Stimulated activated CD8-positive, alpha-beta memory T cell treated with anti-CD3 and anti-CD28 coated beads, Interleukin-7, amount 100 ng/mL, for 1 hour (primary cell): ENCODE measurements at places on chromosomes 7 and 10.

DNA sequence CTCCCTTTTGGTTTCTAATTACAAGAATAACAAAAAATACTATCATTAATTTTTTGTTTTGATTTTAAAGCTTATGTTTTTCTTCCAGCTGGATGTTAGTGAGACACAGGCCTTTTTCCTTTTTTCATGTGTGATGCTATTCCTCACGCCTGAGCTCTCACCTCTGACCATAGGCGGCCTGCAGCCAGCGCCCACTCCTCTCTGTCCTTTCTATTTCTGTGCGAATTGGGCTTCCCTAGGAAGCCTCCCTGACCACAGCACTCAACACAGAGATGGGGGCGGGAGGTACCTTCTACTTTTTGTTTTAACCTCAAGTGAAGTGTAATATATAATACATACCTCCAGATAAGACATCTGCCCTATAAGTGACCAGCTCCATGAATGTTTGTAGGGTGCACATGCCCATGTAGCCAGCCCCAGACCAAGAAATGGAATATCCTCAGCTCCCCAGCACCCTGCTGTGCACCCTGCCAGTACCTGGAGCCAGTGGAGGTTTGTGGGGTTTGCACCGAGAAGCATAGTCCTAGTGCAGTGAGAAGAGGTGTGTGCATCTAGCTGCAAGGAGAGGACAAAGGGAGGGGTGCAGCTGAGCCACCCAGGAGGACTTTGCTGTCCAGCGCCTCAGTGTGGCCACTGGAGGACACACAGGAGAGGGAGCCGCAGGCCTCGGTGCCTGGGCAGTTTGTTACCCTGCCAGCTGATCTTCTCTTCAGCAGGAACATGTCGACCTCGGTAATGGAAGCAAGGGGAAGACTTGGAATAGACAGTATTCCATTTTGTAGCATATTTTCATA, 38.5 kb downstream of the BNIP3 start:
- no peak for DNase-seq

GRCh38 chr7:2575046-2575732, 16.4 kb downstream of the IQCE start:
- DNase-seq, result no peak

DNA sequence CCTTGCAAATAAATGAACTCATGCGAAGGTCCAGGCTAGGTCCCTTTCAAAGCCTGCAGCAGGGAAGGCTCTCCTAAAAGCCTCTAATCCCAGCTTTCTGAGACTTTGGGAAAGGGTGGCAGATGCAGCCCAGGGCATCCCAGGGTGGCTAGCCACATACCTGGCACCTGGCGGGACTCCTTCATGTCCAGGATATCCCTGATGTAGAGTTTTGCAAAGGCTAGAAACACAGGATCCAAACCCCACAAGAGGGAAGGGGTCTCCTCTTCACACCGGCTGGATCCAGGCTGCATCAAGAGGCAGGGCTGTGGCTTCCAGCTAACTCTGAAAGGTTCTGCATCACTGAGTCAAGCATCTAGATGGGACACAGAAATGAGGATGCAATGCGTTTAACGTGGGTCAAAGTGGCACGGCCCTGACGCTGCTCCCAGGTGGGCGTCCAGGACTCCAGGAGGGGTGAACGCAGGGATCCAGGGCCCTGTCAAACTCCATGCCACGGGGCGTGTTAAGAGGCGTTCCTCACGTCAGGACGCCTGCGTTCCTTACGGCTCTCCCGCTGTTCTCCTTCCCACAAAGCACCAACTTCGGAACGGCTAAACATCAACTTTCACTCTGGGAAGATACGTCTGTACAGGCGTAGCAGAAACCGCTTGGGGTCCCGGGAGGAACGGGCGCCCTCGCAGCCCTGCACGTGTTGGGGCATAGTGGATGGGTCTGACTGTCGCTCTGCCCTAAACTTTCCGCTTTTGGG, 507 bp downstream of the STN1 start:
- DNase-seq, result no peak

DNA sequence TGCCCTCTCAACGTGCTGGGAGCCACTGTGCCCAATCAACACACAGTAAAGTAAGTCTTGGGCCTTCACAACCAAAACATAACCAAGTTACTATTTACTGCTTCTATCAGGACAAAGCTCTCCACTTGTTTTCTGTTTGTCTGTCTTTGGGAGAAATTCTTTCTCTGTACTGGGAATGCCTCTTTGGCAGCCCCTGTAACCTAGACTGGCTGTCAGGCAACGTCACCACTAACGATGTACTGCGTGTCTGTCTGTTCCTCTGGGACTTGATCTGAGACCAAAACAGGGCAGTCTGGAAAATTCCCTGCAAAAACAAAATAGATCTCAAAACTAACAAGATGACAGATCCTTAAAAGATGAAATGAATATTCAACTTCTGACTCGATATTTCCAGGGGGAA, 113.0 kb downstream of the SMURF1 start:
- DNase-seq, result no peak

GRCh38 chr10:13885238-13885990, 298.6 kb downstream of the PRPF18 start:
- DNase-seq, result no peak

DNA sequence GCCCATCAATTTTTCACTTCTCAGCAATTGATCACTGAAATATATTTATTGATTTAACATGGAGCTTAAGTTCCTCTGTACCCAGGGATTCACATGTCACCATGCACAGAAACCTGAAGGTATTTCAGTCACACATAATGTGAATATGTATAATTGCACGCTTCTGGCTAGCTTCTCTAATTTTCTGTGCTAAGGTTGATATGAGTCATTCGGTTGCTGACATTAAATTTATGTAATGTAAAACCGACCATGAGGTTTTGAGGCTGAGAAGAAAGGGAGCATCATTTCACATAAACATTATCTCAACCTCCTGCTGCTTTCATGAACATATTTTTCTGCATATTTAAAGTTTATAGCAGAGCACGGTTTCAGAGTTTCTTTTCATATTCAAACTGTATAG, 381.0 kb upstream of the TPK1 start:
- DNase-seq, result no peak

GRCh38 chr10:120103738-120104560, 211.4 kb downstream of the SEC23IP start:
- no peak for DNase-seq

DNA sequence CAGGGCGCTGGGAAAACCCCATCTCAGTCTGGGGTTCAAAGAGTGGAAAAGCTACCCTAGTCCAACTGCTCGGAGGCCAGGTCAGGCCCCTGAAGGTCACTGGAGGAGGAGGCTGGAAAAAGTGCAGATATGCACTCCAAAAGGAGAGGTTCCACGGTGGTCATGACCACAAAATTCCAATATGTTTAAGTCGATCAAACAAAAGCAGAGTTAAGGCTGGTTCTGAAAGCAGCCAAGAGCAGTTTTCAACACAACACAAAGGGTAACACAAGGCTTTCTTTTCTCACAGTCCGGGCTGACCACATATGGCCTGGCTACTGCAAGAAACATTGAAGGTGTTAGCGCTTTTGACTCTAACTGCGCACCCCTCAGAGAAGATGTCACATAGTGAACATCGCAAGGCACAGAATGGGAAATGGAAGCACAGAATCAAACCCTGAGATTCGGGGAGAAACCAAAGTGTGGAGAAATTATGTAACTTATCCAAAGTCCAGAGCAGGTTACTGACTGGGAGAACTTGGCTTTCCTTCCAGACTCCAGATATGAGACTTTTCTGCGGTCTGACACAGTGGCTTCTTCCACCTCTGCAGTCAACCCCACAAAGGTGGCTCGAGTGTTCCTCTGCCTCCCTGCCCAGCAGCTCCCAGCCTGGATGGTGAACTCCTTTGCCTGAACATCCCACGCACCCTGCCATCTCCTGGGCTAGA, 1.3 kb upstream of the GRB10 start:
- DNase-seq, result no peak

- DNase-seq, result no peak
These were observed 167.3 kb downstream of the CREB5 start for GRCh38 chr7:28579571-28579970.

GRCh38 chr10:62919776-62920175, 103.6 kb upstream of the EGR2 start:
- DNase-seq, result no peak

- DNase-seq, result no peak
These were observed 36.8 kb downstream of the MYOF start for GRCh38 chr10:93445097-93445960.

GRCh38 chr10:109065821-109066220, 857.5 kb downstream of the XPNPEP1 start:
- DNase-seq, result no peak

DNA sequence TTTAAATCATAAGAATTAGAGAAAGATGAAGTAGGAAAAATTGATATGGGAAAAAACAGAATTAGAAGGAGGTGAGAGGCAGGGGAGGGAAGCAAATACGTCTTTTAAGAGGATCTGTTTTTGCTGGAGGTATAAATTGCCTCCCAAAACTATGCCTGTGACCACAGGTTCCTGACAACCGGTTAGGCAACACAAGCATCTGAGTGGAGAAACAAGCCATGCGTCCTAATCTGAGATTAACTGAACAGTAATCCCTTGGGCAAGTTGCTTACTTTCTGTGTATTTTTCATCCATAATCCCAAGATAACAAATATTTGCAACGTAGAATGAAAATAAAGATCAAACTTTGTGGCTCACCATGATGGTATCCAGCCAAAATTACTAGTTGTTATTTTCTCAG, 149.2 kb downstream of the C1GALT1 start:
- DNase-seq, result no peak

- no peak for DNase-seq
These were observed 72.6 kb downstream of the AP3M1 start for GRCh38 chr10:74078037-74078436.

DNA sequence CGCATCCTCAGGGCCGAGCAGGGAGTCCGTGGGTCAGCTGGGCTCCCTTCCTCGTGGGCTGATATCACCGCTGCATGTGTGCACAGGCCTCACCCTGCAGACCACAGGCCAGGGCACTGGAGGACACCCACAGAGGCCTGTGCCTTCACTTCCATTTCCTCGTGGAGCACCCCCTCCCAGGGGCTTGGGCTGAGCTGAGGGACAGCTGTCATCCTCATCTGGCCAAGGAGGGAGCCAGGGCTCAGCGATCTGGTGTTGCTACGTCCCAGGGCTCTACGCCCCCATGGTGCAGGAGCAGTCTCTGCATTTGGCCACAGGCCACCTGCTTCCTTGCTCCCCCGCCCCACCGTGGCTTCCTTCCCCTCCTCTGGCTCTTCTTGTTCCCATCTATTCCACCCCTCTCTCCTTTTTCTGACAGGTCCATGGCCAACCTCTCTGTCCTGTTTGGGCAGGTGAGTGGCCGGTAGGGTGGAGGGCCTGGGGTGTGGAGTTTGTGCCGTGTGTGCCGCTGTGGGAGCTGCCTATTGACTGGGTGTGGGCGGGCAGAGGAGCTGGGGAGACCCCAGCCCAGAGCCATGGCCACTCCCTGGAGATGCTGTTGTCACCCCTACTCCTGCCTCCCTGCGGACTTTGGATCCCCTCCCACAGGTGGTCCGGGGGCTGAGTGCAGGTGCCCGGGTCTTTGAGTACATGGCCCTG, 8.3 kb upstream of the ASIC3 start:
- DNase-seq, result no peak

- DNase-seq, result no peak
These were observed 265.7 kb upstream of the IMMP2L start for GRCh38 chr7:111827863-111828504.

DNA sequence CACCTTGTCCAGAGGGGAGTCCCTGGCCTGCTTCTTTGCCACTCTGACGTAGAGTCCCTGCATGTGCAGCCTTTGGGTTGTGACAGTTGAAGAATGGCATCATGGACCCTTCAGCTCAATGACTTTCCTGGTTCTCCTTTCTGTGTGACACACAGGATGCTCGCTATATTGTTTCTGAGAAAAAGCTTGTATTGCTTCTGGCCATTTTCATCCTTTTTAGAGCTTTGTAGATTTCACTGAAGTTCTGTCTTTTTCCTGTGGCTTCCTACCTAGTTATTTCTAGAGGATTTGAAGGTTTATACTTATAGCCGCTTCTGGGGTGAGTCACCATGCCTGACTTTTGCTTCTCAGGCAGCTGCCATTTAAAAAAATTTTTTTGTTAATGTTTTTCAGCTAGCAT, 27.0 kb downstream of the SND1 start:
- DNase-seq, result no peak

DNA sequence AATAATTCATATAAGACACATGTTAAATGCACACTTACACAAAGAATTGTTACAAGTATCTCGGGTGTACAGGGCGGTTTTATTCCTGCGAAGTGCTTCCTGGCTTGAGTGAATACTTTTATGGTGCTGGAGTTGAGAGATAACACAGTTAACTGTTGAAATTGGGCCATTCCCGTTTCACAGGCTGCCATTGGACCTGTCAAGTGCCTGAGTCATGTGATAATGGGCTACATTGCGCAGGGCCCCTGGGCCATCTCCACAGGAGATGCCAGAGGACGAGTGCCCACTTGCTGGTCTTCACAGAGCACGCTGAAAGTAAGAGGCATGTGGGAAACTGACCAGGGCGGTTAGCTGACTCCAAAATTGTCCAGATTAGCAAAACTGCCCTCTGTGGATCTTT, 4.8 kb downstream of the FBH1 start:
- DNase-seq, result no peak

DNA sequence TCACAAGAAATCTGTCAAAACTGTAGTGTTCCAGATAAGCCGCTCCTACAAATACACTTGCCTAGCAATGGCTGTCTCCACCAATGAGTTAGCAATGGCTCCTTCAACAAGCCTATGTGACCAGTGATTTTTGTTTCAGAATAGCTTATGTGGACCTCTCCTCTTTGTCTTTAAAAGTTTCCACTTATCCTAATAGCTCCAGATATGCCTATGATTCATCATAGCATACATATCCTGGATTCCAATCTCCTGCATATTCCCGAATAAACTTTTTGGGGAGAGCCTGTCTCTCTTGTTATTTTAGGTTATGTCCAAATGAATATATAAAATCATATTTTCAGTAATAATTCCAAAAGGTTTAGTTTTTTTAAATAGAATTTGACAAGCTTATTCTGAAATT, 510.6 kb downstream of the ARL4A start:
- DNase-seq, result no peak

DNA sequence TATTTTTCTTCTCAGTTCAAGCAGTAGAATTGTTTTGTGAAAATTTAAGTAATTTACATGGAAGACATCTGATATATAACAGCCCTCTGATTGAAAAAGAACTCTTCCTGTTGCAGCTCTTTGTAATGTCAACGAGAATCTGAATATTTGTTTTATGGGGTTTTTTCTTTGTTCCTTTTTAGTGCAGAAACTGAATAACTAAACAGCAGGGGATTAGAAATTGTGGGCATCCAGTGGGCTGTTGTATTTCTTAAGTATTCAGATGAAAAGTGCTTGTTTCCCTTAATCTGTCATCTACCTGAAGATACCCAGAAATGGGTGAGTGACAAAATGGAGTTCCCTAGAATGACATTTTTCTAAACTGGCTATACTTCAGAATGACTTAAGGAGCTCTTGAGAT, 7.4 kb downstream of the ARL4A start:
- no peak for DNase-seq

- DNase-seq, result no peak
These were observed 241.6 kb downstream of the HPSE2 start for GRCh38 chr10:98994030-98994429.
